ENCODE measurements at places on chromosomes 5 and 9.
A peak's percentile ranks its signal among the peaks of the same experiment; 100 is the strongest.

GRCh38 chr9:137171149-137171900, 531 bp downstream of the TMEM210 start:
- no peak for DNase-seq

DNA sequence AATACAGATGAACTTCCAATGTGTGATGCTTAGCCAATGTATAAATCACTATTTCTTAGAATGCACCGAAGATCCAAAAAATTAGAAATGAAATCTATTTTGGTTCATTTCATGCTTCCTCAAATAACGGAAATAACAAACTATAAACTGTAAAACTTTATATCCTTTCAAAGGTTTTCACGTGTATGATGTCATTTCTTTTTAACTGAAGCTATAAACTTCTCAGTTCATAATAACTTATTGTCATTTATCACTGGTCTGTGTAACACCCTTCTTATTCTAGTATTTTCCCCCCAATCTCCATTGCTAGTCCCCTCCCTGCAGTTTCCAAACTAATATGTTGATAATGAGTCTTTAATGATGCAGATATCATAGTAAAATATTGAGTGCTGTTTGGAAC, 36.4 kb downstream of the DMRT2 start:
- DNase-seq, result no peak

DNA sequence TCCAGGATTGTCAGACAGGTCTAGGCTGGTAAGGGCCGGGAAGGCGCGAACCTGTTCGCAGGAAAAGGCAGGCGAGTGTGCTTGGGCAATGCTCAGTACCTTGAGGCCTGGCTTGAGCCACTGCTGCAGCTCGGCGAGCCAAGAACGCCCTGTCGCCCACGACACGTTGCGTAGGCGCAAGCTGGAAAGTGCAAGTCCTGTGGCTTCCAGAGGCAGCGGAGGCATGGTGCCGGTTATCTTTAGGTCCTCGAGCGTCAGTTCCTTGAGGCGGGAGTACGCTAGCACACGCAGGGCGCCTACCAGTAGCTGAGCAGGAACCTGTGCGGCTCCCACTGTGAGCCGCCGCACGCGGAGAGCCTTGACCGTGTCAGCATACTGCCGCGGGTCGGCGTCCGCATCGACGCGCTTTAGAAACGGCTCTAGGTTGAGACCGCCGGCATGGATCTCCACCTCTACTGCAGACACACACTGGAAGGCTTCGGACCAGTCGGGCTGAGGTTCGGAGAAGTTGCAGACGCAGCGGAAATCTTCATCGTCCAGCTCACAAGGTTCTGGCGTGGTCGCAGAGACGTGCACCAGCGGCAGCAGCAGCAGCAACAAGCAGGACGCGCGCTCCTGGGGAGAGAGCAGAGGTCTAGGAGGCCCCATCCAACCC, 482 bp downstream of the CD14 start:
- DNase-seq, result peak; percentile 42

DNA sequence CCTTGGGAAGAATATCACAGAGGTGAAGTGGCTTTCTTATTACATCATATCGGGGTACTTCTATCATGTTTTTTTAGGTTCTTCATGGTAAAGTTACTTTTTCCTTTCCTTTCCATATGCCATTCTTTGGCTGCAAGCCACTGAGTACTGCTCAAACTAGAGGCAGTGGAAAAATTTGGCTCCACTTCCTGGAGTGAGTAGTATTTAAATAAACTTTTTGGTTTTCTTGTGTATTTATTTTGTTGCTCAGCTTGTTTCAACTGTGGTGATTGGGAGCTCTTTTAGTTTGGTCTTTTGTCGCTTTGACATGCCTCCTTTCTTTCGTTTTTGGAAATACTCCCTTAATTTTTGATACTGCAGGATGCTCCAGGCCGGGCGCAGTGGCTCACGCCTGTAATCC, 69.8 kb downstream of the WDR70 start:
- DNase-seq, result no peak

DNA sequence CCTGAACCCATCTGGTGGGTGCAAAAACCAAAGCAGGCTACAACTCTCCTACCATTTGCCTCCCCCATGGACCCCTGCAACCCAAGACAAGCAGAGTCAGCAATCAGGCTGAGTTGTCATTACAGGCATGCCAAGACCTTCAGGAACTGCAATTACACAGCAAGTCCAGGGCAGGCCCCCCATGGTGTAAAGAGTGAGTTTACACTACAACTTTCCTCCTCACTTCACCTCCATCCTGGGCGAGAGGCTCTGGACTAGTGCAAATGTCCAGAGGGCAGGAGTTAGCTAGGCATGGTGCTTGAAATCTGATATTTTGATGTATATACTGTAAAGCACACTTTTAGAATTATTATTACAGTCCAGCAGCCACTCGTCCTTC, 7.0 kb upstream of the P4HA2 start:
- DNase-seq, result no peak

GRCh38 chr5:1011741-1012312, 3.2 kb downstream of the NKD2 start:
- DNase-seq, result no peak

DNA sequence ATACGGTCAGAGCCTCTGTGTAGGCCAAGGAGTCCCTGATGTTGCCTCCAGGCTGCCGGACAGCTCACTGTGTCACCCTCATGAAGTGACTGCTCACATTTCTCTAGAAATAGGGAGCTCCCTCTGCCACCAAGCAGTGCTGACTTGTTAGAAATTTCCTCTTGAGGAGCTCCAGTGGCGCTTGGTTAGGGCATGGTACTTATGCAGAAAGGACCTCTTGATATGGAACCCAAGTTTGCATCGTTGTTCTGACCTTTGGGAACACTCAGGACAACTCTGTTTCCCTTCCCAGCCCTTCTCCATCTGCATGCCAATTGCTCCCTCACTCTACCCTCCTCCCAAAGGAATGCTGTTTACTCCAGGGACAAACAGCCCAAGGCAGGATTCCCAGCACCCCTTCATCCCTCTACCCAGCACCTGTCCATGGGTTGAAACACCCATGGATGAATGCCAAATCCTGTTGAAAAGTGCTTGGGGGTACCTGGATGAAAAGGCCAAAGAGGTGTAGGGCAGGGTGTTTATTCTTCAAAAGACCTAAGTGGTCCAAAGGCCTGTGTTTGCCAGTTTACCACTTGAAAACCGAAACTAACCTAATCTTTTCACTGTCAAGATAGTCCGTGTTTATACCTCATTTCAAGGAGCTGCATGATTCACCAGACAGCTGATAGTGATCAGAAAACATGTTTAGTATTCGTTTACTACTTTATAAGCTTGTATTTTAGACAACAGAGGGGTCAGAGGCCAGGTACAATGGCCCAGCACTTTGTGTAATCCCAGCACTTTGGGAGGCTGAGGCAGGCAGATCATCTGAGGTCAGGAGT, 51.1 kb downstream of the KLF4 start:
- no peak for DNase-seq

DNA sequence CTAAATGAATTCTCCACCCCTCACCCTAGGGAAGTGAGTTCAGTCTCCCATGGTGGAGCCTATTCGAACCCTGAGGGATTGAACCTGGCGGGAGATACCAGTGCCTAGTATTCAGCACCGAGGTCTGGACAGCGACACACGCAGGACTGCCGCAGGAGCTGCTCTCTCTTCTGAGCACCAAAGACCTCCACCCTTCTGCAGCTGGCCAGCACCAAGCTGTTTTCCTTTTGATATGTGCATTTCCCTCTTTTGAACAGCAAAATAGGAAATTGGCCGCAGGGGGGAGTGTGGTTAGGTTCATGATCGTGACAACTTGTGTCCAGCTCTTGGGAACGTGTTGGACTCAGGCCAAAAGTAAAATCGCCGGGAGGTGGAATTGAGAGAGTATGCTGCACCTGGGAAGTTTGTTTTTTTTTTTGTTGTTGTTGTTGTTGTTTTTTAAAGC, 1.2 kb upstream of the PCSK1 start:
- peak; percentile 93 for DNase-seq

- no peak for DNase-seq
Observed at GRCh38 chr5:84779186-84779585, 394.5 kb upstream of the EDIL3 start.

All from NCI-H774 (cell line).